ENCODE measurements at places on chromosomes 7 and 10. TPM values are rescaled to one million over a fixed set of nuclear protein-coding genes. Genes with fewer than 3 reads are reported as not detected.

The ABCB4 gene
- 0.08 TPM for total RNA-seq

The NSUN5 gene
- total RNA-seq, result 34.3 TPM

The GRM3 gene
- not detected for total RNA-seq

The FIGNL1 gene
- total RNA-seq, result 9.1 TPM

The MSMB gene
- total RNA-seq, result 6.6 TPM

The CD36 gene
- total RNA-seq, result 31.3 TPM

DNA sequence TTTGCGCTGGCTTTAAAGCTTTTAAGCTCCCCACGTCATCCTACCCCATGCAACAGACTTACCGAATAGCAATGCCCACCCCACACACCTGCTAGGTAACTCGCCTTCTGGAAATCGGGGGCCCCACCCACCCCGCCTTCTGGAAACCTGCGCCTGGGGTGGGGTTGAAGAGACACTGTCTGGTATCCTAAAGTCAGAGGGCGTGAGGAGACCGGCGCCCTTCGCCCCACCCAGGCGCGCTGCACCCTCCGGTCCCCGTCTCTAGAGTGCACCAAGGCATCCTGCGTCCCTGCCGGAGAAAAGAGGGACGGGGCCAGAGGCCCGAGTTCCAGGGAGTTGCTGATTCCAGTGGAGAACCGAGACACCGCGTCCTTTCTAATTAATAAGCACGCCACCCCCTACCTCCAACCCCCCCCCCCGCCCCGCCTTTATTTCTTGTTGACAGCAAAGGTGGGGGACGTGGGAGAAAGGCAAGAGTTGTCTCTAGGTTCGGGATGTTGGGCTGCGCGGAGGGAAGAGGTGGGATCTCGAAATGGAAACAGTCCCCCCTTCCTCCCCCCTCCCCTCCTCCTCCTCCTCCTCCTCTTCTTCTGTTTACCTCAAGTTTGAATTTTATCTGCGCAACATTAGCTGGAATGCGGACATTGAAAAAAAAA, 220.9 kb upstream of the MKLN1 start:
- peak; percentile 91 for DNase-seq

- DNase-seq, result no peak
Measured at GRCh38 chr10:47374611-47375536, 9.2 kb downstream of the ZNF488 start.

DNA sequence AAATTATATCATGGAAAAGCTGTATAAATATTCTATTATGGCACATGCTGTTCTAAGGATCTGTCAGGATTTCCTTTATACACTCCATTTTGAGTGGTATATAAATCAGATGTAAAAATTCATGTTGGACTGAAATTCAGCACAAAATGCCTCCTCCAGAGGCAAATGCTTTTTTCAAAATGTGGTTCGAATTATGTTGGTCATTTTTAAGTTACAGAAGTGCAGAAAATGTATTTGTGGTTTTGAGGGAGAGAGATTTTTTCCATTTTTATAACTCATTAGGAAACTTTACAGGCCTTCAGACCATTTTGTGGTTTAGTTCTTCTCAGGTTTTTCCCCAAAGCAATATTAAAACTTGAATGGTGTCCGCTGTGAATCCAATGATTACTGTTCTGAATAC, 2.9 kb downstream of the PPP1R3A start:
- DNase-seq, result no peak

DNA sequence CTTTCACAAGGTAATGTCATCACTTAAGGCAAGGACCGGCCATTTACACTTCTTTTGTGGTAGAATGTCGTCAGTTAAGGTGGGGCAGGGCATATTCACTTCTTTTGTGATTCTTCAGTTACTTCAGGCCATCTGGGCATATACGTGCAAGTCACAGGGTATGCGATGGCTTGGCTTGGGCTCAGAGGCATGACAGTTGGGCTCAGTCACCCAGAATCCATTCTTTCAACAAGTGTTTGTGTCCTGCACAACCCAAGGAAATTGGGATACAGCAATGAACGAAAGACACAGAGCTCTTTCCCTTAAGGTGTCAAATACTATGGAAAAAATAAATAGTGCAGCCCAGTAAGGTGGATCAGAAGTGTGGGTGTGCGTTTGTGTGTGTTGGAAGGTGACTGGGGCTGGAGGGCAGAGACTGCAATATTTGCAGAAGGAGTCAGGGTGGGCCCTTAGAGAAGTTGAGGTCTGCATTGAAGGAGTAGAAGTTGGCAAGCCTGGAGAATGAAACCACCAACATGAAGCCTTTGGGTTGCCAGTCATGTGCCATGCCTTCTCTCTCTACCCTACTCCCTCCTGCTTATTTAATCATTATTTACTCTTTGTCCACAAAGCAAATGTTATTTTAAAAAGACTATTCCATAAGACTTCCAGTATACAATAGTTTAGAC, 222.8 kb upstream of the PRKCQ start:
- no peak for DNase-seq

- DNase-seq, result no peak
Measured at GRCh38 chr10:49441488-49442476, 45.9 kb upstream of the DRGX start.

DNA sequence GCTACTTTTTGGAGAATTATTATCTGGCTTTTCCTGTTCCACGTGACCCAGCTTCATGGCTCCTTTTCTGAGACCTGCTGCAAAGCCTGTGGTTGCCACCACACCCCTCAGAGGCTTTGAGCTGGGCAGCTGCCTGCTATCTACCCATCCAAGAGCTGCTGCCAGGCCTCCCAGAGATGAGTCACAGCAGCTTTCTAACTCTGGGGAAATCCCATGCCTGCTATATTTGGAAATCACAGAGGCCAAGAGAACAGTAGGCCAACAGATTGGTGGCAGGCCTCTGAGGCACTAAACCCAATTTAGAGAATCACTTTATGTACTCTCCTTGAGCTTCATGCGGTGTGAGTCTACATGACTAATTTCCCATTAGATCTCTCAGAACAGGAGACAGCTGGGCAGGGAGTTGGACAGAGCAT, 35.2 kb downstream of the SGCE start:
- DNase-seq, result peak; percentile 61

- DNase-seq, result peak; percentile 82
Measured at GRCh38 chr10:78774614-78774998, 294.2 kb upstream of the ZMIZ1 start.

- peak; percentile 87 for DNase-seq
Measured at GRCh38 chr10:4514445-4515108, 311.4 kb upstream of the AKR1E2 start.

GRCh38 chr10:106957823-106958588, 206.5 kb downstream of the SORCS1 start:
- no peak for DNase-seq

- DNase-seq, result peak; percentile 21
Measured at GRCh38 chr10:86071758-86072157, 294.8 kb downstream of the GRID1 start.

- no peak for DNase-seq
Measured at GRCh38 chr10:119723624-119724023, 2.2 kb upstream of the INPP5F start.

DNA sequence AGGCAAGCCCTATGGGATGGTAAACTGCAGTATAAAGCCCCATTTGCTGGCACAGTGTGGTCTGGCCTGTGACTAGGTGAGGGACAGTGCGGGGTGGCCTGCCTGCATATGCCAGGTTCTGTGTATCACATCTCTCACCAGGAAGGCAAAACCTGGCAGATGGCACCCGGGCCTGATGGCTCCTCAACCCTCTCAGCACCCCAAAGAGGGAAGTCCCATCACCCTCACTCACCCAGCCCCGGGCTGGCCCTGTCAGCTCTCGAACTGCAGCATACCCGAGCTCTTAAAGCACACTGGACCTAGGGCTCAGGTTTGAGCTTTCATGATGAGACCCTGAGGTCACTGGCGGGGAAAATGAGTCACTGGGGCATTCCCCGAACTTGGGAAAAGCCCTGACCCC, 130.5 kb downstream of the LHPP start:
- DNase-seq, result no peak

- no peak for DNase-seq
Measured at GRCh38 chr7:24496036-24496435, 77.2 kb upstream of the PALS2 start.

DNA sequence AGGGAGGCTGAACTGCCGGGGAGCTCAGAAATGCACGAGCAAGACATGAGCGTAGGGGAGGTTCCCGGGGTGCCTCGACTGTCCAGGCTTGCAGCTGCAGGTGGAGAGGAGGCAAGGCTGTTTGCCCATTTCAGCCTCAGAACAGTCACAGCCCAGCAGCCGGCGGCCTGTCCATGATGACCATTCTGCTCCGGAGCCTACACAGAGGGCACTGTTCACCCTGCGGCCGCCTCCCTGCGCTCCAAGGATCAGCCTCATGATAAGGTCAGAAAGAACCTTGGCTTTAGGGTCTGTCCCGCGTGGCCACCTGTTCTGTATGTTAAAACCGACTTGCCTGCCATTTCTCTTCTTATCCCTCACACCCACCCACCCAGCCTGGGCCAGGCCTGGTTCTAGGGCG, 21.9 kb upstream of the CFAP46 start:
- DNase-seq, result no peak

- DNase-seq, result no peak
Measured at GRCh38 chr7:146773506-146773905, 656.9 kb downstream of the CNTNAP2 start.

DNA sequence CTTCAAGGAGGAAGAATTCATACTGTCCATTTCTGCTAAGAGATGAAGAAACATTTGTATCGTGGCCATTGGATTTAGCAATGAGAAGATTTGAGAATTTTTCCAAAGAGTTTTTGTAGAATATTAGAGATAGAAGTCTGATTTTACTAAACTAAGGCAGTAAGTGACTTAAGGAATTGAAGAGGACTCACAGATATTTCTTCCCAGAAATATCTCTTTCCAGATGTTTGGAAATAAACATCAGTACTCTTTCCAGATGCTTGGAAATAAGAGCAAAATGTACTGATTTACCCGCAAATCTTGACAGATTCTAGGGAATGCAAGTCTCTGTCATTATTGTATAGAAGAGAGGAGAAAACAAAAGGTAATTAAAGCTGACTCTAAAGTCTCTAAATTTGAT, 91.3 kb downstream of the IMMP2L start:
- DNase-seq, result no peak

DNA sequence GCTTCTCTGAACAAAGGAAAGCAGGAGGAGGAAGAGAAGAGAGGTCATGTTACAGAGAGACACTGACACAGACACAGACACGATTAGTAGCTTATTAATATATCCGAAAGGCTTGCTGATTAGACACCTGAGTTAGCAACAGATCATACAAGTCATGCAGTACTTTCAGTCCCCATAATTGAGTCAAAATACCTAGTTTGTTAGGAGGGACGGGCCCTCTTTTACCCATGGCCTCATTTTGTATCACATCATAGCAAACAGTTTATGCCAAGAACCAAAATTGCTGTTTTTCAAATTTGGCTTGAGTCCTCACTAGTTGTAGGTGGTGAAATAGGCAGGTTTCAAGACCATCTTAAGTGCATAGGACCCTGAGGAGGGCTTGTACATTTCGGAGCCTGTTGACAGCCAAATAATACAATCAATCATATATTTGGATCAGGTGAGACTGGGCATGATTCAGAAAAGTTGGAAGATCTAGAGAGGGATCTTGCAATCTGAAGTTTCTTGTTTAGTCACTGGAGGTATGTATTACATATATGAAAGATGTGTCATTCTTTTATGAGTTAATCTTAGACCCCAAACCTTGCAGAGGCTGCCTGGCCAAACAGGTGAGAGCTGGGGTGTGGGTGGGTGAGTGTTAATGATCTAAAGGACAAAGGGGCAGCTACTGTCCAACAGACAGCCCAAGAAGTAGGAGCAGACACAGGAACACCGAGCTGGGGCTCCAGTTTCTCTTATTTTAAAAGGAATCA, 65.4 kb downstream of the PRPF18 start:
- no peak for DNase-seq

DNA sequence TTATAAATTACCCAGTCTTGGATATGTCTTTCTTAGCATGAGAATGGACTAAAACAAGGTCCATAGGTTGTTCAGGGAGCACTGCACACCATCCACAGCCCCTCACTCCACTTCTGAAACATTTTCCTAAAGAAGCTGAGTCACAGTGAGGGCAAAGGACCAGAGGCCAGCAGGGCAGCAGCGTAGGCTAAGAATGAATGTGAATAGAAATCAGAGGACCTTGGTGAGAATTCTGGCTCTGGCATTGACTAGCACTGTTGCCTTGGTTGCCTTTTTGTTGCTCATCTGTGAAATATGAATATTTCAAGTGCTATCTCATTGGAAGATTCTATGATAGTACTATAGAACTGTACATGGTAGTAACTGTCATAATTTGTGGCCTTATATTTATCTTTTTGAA, 41.7 kb upstream of the TOMM7 start:
- no peak for DNase-seq

DNA sequence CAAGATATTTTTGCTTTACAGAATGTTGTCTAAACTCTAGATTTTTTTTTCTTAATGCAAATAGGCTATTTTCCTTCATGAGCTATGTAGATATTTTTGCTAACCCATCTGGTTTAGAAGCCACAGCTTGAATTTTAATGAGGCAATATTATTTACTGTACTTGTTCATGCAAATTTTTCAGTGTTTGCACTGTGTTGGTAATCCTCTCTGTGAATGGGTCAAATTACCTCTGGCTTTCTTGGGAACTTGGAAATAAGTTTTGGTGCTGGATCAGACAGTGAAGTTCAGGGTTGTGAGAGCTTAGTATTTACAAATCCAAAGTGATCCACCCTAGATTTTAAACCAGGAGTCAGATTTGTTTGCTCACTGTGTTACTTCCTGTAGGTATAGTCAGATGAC, 686.9 kb downstream of the NXPH1 start:
- no peak for DNase-seq

- DNase-seq, result no peak
Measured at GRCh38 chr10:123675811-123676210, 9.7 kb downstream of the GPR26 start.

Measured in lower leg skin (tissue), 4 donors.